ENCODE measurements at places on chromosomes 13 and 19.

- no peak for DNase-seq
Measured at GRCh38 chr13:76570510-76570971, 315.7 kb downstream of the KCTD12 start.

DNA sequence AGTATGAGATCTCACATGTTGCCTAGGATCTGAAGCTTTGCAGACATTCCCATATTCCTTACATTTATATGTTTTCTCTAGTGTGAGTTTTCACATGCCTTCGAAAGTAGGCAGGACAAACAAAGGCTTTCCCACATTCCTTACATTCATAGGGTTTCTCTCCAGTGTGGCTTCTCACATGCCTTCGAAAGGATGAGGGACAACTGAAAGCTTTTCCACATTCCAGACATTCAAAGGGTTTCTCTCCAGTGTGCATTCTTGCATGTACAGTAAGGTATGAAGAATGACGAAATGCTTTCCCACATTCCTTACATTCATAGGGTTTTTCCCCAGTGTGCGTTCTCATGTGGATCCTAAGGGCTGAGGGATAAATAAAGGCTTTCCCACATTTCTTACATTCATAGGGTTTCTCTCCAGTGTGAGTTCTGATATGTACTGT, 14.2 kb downstream of the ZNF699 start:
- DNase-seq: no peak

GRCh38 chr19:5718037-5718578, 1.8 kb downstream of the LONP1 start:
- DNase-seq: no peak

- DNase-seq: no peak
Measured at GRCh38 chr19:12672744-12673143, 6.1 kb downstream of the WDR83 start.

DNA sequence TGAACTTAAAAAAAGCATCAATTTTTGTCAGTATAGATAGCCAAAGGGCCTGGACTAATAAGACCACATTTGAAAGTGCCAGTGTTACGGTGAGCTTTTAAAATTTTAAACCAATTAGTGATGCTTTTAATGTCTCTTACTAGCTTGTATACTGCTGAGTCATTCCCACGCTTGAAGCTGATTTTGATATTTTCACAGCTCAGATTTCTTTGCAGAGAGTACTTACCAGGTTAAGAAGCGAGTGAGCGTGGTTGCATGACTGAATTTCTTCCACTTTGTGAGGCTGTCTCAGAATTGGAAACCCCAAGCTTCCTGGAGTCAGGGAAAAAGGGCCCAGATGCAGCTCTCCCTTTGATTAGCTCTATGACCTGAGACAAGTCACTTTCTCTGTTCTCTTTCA, 74.5 kb upstream of the NBEA start:
- DNase-seq: no peak

DNA sequence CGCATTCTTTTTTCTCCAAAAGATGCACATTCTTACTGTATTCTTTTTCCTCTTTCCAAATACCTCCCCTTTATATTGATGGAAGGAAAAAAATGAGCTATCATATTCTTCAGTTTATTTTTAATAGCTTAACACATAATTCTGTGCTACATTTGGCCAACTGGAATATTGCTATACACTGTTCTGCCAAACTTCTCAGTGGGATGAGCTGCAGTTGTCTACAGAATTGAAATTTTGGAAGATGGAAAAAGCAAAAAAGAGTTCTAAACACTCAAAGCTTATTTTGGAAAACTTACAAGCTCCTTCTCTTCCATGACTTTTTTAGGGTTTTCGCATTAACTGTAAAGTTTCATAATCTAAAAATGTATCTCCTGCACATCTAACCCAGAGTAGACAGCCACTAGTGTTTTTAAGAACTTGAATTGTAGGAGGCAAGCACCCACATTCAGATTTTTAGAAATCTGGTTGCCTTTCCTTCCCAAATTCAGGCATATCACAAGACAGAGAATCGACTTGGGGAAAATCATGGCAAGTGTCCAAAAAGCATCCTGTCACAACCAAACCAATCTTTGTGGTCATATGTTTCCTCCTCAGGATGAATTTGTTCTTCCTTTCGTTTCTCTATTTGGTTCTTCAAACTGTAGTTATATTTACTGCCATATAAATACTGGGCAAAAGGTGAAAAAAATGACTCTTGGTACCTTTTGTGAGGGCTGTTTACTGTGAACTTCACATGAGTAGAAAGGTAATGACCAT, 111.4 kb upstream of the FRY start:
- no peak for DNase-seq

GRCh38 chr13:105541565-105541964, 993.9 kb downstream of the EFNB2 start:
- no peak for DNase-seq

- DNase-seq: no peak
Measured at GRCh38 chr13:91228940-91229339, 118.5 kb upstream of the MIR17HG start.

GRCh38 chr19:36081385-36081784, 26.7 kb downstream of the WDR62 start:
- no peak for DNase-seq

GRCh38 chr13:100163375-100163774, 74.5 kb downstream of the PCCA start:
- no peak for DNase-seq

DNA sequence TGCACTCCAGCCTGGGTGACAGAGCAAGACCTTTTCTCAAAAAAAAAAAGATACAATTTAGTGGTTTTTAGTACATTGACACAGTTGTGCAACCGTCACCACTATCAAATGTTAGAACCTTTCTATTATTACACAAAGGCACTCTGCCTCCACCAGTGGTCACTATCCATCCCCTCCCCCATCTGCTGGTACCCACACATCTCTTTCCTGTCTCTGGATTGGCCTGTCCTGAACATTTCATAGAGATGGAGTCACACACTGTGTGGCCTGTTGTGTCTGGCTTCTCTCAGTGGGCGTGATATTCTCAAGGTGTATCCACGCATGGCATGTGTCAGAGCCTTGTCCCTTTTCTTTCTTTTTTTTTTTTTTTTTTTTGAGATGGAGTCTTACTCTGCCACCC, 11.2 kb downstream of the KDM4B start:
- no peak for DNase-seq

- DNase-seq: no peak
Measured at GRCh38 chr13:33862016-33862415, 44.1 kb downstream of the RFC3 start.

DNA sequence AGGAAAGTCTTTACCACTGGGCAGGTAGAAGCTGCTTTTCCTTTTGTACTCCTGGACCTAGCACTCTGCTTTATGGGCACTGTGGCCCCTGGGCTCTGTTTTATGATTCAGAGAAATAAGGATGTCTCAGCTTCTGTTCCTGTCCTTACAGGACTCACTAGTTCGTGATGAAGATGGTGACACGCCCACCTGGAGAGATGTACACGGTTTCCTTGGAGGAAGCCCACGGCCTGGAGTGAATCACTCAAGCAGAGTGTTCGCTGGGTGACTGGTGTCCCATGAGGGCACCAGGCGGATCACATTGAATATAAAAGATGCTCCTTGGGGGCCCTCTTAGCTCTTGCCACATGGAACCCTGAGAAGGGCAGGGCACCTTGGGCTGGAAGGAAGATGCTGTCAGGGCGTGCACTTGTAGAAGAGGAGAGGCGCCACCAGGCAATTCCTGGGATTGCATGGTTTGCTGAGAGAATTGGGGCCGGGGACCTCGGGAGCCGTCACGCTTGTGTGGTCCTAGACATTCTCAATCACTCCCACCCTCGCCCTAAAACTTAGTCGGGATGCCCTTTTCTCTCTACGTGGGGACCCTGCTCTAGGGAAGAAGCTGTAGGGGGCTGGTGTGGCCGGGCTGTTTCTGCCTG, 202.6 kb downstream of the TSHZ3 start:
- DNase-seq: no peak

GRCh38 chr19:47095476-47096099, 18.0 kb downstream of the ZC3H4 start:
- no peak for DNase-seq

- DNase-seq: no peak
Measured at GRCh38 chr13:100269837-100270236, 180.9 kb downstream of the PCCA start.

- no peak for DNase-seq
Measured at GRCh38 chr13:60108589-60108988, 55.1 kb downstream of the DIAPH3 start.

GRCh38 chr13:25276748-25277147, 10.5 kb downstream of the MTMR6 start:
- no peak for DNase-seq

GRCh38 chr19:38425222-38425809, 703 bp downstream of the RASGRP4 start:
- DNase-seq: no peak

DNA sequence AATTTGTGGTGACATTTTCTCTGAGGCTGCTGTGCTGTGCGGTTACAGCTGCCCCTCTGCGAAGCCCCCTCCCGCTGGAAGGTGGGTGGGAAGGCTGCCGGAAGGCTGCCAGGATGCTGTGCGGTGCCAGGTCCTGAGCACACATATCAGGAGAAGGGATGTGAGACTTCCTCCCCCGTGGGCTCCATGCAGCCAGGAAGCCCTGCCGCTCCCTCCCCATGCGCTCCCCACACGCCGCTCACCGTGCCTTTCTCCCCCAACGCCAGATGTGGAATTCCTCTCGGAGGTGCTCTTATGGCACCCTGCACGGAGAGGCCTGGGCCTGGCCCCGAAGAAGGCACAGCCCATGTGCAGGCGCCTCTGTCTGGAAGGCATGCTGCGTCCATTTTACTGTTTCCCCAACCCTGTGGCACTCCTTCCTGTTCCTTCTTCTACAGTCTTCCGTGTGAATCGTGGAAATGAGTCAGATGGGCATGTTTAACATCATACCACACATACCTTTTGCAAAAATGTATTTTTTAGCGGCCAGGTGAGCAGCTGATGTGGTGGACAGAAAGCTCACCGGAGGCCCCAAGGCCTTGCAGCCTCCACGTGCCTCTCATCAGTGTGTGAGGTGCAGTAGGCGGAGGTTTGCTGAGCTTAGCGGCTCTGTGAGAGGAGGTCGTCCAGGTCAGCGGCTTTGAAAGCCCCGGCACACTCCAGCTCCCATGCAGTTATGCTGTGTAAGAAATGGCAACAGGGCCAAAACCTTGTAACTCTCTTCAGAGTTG, 88.0 kb downstream of the ATP11A start:
- DNase-seq: no peak

- DNase-seq: no peak
Measured at GRCh38 chr13:50392977-50393376, 377.7 kb downstream of the KCNRG start.

GRCh38 chr13:98797456-98797855, 45.0 kb upstream of the SLC15A1 start:
- no peak for DNase-seq

- DNase-seq: no peak
Measured at GRCh38 chr13:87089391-87089790, 581.8 kb upstream of the SLITRK5 start.

DNA sequence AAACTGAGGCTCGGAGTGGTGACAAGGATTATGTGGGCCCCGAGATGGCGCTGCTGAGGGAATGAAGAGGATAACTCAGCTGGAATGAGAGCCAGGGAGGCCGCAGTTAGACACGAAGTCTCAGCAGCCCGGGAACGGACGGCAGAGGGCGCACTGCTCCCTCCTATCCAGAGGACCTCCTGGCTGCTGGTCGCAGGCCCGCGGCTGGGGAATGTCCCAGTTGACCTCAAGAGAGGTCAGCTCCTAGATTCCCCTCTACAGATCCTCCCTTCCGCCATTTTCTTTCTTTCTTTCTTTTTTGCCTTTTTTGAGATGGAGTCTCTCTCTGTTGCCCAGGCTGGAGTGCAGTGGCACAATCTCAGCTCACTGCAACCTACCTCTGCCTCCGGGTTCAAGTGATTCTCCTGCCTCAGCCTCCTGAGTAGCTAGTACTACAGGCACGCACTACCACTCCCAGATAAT, 24.1 kb upstream of the ASPDH start:
- DNase-seq: peak; percentile 90

- peak; percentile 21 for DNase-seq
Measured at GRCh38 chr13:112510987-112511685, 76.8 kb downstream of the TUBGCP3 start.

- no peak for DNase-seq
Measured at GRCh38 chr13:98592362-98592732, 15.4 kb upstream of the STK24 start.

DNA sequence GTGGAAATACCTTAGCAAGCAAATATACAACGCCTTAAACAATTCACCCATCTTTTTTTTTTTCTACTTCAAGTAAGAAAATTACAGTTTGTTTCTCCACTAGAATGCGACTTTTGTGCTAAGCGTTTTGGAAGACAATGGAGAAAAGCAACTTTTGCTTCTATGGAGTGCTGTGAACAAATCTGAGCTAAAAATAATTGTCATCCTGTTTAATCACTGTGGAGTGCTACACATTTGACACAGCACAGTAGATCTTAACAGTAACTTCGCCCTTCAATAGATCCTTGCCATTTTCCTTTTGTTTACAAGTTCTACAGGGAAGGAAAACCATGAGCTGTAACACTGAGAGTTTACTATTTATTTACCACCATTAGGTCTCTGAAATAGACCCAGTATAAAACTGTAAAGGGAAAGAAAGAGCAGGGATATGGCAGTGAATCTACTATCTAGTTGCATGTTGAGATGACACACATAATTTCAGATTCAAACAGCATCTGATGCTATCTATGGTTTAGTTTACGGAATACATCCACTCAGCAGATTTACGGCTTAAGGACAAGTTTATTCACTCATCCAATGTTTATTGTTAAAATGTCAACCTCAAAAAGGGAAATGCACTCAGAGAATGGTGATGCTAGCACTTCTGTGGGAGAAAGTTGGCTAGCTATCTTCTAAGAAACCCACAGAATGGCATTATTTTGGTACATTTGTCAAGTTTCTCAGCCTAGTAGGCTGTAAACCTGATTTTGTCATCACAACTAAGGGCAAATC, 175.3 kb downstream of the VWA8 start:
- DNase-seq: no peak

DNA sequence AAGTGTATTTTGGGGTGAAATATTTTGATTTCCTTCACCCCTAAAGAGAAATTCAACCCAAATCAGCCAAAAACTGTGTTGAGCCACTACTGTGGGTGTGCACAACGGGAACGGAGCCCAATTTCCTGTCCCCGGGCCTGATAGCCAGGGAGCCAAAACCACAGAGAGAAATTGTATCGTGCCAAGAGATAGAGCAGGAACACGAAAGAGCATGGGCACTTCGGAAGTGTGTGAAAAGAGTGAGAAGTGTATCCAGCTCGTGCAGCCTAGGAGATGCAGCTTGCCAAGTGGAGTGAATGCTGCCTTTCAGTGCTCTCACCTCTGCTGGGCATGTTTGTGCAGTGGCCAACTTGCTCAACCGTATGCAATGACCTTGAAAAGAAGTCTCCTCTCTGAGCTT, 19.4 kb upstream of the PLEKHF1 start:
- peak; percentile 56 for DNase-seq

- no peak for DNase-seq
Measured at GRCh38 chr19:3407556-3408516, 41.5 kb downstream of the NFIC start.

DNA sequence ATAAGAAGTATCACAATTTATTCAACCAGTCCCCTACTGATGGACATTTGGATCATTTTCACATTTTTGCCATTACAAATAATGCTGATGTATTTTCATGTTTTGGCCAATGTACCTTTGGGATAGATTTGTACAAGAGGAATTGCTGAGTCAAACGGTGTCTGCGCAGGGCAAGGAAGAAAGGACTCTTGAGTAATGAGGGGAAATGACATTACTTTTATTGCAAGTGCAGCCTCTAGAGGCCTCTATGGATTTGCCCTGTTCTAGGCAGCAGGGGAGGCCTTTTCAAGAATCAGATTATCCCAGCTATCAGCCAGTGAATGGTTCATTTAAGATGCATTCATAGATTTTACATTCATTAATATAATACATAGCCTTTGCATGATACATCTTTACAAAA, 32.9 kb upstream of the GTF3A start:
- DNase-seq: no peak

GRCh38 chr19:16605553-16605994, 22.4 kb downstream of the MED26 start:
- no peak for DNase-seq

Measured in urothelium cell line (cell line).